Natural killer cell (primary cell): ENCODE measurements at places on chromosomes 7 and 10.

DNA sequence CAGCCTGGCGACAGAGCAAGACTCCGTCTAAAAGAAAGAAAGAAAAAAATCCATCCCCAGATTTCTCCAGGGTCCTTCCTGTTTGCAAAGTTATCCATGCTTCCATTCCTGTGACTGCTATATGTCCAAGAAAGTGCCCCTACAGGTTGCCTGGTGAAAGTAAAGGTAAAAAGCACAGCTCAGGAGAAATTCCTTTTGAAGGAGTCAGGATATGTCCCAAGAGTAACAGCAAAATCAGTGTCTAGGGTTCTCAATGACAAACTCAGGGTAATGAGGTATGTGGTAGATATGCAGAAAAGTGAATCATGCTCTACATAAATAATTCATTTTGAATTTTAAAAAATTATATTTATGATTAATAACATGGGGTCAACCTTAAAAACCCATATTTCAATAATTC, 91.5 kb downstream of the CTTNBP2 start:
- H3K4me3 ChIP-seq, result no peak overlapping the region
- DNase-seq, result no peak
- H3K27ac ChIP-seq, result no peak overlapping the region
- H3K27me3 ChIP-seq, result no peaks in the 10 kb centered on the region

DNA sequence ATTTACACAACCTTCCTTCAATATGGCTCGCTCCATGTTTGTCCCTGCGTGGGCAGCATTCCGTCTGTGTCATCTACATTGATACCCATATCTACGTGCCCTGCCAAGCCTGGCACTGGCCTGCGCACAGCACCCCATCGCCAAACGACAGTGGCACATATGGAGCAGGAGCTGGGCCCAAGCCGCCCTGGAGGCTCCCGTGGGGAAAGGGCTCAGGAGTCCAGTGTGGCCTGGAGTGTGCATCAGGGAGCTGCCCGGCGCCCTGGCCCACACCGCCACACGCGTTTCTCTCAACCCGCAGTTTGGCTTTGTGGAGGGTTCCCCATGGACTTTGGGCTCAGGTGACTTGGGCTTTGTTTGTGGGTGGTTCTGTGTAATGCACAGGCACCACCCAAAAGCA, 273.2 kb downstream of the PTPRN2 start:
- H3K4me1 ChIP-seq, result no peaks in the 10 kb centered on the region
- no peak for DNase-seq
- H3K27me3 ChIP-seq, result no peaks in the 10 kb centered on the region
- no peak overlapping the region for H3K27ac ChIP-seq
- H3K4me3 ChIP-seq, result no peak overlapping the region

DNA sequence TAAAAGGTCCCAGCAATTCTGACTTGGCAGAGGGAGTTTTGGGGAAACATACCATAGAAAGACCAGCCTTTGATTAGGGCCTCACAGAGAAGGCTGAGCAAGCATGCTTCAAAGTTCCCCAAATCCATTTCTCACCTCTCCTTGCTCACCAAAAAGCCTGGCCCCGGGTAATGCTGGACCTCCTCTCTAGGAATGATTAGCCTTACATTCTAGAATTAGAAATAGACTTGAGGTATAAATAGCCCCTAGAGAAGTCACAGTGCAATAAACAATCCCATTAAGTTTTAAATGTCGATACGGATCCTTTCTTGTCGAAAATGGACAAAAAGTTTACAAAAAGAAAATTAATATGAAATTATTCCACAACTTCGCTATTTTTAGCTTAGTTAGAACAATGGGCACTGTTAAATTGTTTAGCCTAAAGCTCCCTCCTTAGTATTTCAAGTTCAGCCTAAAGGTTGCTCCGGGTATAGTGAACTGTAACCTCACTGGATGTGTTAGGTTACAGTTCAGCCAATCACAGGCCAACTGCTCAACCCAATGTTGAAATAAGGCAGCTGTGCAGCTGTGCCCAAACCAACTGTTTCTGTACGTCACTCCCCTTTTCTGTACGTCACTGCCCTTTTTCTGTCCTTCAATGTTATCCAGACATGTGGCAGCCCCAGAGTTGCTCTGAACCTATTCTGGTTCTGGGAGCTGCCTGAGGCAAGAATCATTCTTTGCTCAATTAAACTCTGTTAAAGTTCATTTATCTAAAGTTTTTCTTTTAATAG, 7.9 kb upstream of the GSDME start:
- H3K27ac ChIP-seq, result no peak overlapping the region
- no peaks in the 10 kb centered on the region for H3K36me3 ChIP-seq
- H3K4me3 ChIP-seq, result no peak overlapping the region
- no peak for DNase-seq
- H3K4me1 ChIP-seq, result no peaks in the 10 kb centered on the region
- H3K27me3 ChIP-seq, result peaks cover 2% of the 10 kb centered on the region

DNA sequence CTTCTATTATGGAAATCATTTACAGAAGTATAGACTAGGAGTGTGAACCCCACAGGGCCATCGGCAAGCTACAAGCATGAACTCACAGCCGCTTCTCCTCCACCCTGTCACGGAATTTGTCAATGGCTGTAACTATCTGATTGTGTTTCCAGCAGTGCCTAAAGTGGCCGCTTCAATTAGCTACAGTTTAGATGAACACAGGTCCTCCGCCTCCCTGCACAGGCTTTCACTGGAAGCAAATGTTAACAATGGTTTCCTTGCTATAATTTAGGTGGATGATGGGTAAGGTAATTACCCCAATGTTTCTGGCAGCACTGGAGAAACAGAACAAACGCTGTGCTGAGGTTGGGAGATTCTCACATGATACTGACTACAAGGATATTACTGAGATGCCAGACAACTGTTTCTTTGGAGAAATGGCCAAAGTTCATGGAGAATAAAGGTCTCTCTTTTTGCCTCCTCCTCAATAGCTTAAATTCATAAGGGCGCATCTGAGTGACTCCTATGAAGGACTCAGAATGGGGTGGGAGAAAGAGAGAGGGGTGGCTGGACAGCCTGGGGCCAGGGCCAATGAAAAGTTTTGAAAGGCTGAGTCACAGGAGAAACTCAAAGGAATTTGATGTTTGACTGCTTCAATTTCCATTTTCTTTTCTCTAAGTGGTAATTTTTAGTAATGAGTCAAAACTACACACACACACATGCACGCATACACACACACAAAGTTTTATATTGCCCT, 78.9 kb downstream of the SVIL start:
- no peak overlapping the region for H3K27ac ChIP-seq
- H3K4me3 ChIP-seq, result no peak overlapping the region
- H3K4me1 ChIP-seq, result no peaks in the 10 kb centered on the region
- H3K36me3 ChIP-seq, result peaks cover 6% of the 10 kb centered on the region
- DNase-seq, result no peak

GRCh38 chr7:2597273-2597640, 34.5 kb upstream of the TTYH3 start:
- no peaks in the 10 kb centered on the region for H3K4me1 ChIP-seq
- DNase-seq, result no peak
- peaks cover 15% of the 10 kb centered on the region for H3K36me3 ChIP-seq
- no peak overlapping the region for H3K4me3 ChIP-seq
- no peak overlapping the region for H3K27ac ChIP-seq

DNA sequence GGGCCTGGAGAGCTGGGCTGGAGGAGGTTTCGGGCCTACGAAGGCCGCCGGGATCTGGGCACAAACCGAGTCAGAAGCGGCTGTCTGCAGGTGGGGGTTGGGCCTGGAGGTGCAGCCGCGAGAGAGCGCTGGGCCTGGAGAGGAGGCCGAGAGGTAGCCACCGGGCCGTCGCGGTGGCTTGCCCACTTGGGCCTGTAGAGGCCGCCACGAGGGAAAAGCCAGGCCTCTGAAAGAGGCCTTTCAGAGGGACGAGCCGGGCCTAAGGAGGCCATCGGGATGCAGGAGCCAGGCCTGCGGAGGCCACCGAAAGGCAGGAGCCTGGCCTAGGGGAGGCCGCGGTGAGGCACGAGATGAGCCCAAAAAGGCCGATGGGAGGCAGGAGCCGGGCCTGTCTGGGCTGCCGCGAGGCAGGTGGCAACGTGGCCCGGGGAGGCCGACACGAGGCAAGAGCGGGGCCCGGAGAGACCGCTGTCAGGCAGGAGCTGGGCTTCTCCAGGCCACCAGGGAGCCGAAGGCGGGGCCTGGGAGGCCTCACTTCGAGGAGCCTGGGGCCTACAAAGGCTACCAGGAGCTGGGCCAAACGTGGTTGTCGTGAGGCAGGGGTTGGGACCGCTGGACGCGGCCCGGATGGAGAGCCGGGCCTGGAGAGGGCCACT, 25.6 kb downstream of the MDH2 start:
- no peaks in the 10 kb centered on the region for H3K27me3 ChIP-seq
- no peaks in the 10 kb centered on the region for H3K36me3 ChIP-seq
- no peak for DNase-seq

- no peak overlapping the region for H3K27ac ChIP-seq
- no peaks in the 10 kb centered on the region for H3K4me1 ChIP-seq
- H3K27me3 ChIP-seq, result no peaks in the 10 kb centered on the region
- H3K36me3 ChIP-seq, result no peaks in the 10 kb centered on the region
Observed at GRCh38 chr7:80821771-80822319, 97.0 kb downstream of the SEMA3C start.

DNA sequence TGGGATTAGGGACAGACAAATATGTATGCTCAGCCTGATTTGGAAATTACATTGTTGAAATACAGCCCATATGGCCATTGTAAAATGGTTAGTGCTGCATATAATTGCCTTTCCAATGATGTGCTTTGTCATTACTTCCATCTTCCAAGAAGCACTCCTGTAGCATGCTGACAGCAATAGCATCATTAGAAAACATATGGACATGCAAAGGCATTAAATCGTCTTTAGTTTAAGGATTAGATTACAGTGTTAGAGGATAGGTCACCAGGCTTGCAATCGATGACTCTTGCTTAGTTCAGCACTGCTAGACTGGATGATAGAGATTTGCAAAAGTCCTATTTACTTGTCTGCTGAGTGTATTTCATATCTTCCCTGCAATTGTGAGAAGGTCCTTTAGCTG, 17.4 kb downstream of the AUTS2 start:
- no peak for DNase-seq
- no peaks in the 10 kb centered on the region for H3K4me1 ChIP-seq
- H3K27ac ChIP-seq, result no peak overlapping the region
- H3K36me3 ChIP-seq, result no peaks in the 10 kb centered on the region
- no peaks in the 10 kb centered on the region for H3K27me3 ChIP-seq
